Bronchial epithelial cell (primary cell): ENCODE measurements at places on chromosomes 3 and 15.

- DNase-seq = no peak
Measured at GRCh38 chr15:85520650-85521049, 140.2 kb downstream of the AKAP13 start.

DNA sequence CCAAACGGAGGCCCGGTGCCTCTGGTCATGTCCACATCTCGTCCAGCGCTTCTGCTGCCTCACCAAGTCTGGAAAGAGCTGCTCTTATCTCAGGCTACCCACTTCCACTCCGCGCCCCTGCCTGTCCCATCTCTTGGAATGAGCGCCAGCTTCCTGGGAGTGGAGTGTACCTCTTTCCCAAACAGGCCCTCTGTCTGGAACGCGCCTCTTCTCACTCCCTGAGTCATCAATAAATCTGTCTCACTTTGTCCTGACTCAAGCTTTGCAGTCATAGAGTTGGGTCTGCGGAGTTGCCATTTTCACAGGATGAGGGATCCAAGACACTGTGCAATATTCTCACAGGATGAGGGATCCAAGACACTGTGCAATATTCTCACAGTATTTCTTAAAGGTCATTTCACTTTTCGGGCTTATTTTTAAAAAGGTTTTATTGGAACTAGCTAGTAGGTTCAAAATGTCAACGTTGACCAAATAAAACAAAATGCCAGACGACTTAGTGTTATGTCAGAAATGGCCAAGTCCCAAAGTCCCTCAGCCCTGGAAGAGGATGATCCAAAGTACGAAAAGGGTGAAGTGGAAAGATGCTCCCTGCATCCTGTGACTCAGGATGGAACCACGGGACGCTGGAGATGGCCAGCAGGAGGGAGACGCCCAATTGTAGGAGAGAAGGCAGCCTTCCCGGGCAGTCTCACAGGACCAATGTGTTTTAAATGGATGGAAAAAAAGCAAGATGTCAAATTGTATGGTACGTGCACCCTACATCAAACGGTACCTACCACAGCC lies 81.1 kb downstream of the CHSY1 start:
- peak; percentile 87 for DNase-seq

- no peak for DNase-seq
Measured at GRCh38 chr3:46991406-46992165, 12.1 kb downstream of the NBEAL2 start.

DNA sequence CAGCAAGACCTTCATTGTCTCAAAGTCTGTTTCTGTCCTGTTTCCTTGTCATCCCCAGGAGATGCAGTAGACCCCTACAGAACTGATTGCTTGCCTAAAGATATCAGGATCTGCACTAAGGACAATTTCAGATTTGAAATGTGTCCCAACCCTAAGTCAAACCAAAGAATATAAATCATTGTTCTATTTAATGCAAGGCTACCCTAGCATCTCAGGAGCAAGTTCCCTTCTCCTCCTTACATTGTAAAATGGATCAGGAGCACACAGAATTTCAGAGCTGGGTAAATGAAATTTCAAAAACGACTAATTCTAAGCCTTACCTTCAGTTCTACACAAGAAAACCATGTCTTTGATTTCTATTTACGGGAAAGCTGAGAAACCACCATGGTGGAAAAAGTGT lies 360.9 kb upstream of the KCNH8 start:
- DNase-seq = no peak

DNA sequence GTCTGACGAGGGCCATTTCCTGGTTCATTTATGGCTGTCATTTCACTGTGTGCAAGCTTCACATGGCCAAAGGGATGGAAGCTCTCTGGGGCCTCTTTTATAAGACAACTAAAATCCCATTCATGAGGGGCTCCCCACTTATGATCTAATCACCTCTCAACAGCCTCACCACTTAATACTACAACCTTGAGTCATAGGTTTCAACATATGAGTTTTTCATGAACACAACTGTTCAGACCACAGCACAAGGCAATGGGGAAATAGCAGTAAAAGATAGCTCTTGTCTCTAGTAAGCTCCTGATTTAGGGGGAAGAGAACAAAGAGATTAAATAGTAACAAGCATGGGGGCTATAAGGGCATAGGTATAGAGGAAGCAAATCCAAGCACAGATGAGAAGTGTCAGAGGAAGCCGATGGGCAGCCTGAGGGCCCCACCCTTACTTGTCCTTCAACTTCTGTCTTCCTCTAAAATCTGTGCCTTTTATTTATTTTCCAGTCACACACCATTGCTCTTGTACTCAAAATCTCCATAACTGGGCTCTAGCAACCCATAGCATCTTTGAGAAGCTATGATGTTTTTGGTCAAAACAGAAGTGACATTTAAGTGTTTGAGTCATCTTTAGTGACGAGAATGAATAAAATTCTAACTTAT lies 329.1 kb downstream of the UNC13C start:
- DNase-seq = no peak

DNA sequence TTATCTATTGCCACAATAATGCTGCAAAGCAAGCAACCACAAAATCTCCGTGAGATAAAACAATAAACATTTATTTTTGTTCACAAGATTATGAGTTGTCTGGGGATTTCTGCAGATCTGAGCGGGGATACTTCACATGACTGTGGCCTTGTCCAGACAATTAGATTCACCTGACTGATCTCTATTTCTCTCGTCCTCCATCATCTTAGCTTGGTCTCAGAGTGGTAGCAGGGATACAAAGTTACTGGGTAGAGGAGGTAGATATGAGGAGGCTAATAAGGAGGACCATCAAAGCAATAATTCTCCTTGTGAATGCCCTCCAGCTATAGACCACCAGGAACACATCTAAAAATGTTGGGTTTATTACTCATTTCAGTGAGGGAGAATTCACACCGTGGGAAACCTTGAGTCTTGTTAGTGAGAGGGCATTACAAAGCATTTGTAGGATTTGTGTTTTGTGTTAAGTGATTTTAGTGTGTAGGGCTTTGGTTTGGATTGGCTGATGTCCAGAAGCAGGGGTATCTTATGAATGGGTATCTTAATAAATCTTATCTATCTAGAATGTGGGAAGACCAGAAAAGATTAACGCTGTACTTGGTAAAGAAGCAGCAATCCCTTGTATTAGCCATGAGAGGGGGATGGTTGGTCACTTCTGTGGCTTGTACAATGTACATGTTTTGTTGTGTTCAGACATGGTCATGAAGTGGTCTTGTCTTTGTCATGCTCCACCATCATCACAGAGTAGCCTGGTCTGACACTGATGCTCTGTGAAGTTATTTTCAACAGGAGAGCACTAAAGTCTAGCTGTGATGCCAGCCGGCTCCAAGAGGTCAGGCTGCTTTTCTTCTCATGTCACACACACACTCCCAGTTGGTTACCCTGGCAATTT lies 287.6 kb upstream of the STT3B start:
- DNase-seq = no peak

- DNase-seq = no peak
Measured at GRCh38 chr3:156397534-156397933, 157.4 kb downstream of the SSR3 start.

- DNase-seq = no peak
Measured at GRCh38 chr15:83081256-83082014, 14.4 kb upstream of the BTBD1 start.

GRCh38 chr3:141597931-141598330 lies 111.1 kb downstream of the RASA2 start:
- no peak for DNase-seq

- DNase-seq = no peak
Measured at GRCh38 chr15:29113336-29114220, 156.0 kb downstream of the NSMCE3 start.

DNA sequence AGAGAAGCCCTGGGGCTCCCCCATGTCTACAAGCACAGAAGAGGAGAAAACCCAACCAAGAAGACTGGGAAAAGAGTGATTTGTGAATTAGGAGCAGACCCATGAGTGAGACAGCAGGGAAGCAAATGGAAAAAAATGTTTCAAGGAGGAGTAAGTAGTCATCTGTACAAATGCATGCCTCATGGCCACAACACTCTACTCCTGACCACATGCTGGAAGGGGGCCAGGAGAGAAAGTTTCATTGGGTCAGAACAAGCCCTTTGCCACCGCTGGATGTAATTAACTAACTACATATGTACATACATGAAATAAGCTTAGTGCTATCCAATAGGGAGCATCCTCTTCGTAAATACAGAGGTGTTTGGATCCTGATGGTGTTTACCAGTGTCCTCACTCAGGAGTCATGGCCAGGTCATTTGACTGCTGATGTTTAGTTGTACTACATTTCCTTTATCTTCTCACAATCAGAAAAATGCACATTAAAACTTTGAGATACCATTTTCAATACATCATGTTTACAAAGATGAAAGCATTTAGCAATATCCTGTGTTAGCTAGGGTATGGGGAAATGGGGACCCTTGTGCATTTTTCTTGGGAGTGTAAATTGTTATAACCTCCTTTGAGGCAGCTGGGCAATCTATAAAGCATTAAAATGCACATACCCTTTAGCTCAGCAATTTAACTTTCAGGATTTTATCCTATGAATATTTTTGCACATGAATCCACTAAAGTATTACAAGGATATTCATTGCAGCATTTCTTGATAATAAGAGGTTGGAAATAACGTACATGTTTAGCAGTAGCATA lies 27.1 kb downstream of the CLRN1 start:
- peak; percentile 36 for DNase-seq

GRCh38 chr3:128969993-128970739 lies 23.7 kb downstream of the CFAP92 start:
- peak; percentile 12 for DNase-seq

- no peak for DNase-seq
Measured at GRCh38 chr15:75606711-75607699, 18.5 kb downstream of the SNUPN start.

DNA sequence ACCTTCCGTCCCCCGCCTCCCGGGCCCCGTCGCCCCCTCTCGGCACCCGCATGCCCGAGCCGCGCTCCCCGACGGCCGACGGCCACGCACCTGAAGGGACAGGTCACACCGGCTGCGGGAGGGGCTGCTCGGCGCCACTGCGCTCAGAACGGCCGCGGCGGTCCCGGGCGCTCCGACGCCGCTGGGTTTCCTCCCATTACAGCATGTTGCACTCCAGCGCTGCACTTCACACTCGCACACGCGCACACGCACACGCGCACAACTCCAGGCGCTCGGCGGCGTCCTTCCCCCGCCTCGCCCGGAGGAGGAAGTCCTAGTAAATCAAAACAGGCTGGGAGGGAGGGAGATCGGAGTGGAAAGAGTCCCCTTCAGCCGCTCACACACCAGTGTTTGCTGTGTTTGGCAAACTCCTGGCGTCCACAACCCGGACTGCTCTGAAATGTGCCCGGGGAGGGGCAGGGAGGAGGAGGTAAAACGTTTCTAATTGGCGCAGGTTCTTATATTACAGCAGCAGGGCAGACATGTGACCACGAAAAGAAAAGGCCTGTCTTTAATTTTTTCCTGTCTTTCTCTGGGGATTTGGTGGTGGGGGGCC lies 76.7 kb upstream of the VGLL4 start:
- DNase-seq = peak; percentile 78

- DNase-seq = no peak
Measured at GRCh38 chr15:27062951-27063350, 92.0 kb downstream of the GABRG3 start.

DNA sequence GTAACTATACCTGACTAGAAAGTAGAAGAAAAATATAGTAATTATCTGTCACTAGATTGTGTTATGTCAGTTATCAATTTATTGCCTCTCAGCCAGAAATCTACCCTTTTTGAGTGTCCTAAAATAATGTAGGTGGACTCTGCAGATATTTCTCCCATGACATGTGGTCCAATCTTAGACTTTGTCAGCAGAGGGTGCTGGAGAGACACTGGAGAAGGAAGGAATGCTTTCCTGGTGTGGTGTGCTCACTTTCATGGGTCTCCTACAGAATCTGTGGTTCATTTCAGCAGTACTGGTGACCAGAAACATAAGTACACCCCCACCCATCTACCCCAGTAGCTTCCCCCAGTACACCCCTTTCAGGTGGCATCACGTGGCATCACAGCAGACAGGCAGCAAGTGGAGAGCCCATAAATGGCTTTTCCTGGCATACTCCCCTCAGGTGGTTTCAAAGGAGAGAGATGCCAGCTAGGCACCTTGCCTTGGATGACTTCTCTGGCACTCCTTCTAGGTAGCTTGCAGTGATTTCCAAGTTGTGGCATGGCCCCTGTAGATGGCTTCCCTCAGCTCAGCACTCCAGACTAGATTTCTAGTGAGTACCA lies 114.7 kb downstream of the GADL1 start:
- peak; percentile 28 for DNase-seq

GRCh38 chr3:40923143-40923542 lies 276.2 kb upstream of the CTNNB1 start:
- DNase-seq = peak; percentile 85

GRCh38 chr3:108292450-108292849 lies 3.9 kb upstream of the HHLA2 start:
- no peak for DNase-seq

DNA sequence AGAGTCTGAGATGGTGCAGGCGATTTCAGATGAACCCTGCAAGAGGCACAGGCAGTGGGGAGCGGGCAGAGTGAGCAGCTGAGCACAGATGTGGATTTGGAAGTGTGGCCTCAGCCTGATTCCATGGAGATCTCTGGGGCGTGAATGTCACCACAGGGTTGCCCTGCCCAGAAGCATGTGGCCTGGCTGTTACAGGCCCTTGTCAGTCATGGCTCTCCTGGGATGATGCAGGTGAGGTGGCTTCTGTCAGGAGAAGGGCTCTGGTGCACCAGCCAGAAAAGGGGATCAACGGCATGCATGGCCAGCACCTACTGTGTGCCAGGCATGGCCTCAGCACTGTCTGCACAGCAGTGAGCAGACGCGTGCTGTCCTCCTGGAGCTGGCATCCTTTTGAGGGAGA lies 11.9 kb downstream of the HDAC11 start:
- DNase-seq = no peak

- DNase-seq = peak; percentile 69
Measured at GRCh38 chr3:64399205-64399800, 174.0 kb upstream of the PRICKLE2 start.

GRCh38 chr3:29240248-29240647 lies 40.6 kb upstream of the RBMS3 start:
- DNase-seq = peak; percentile 77

DNA sequence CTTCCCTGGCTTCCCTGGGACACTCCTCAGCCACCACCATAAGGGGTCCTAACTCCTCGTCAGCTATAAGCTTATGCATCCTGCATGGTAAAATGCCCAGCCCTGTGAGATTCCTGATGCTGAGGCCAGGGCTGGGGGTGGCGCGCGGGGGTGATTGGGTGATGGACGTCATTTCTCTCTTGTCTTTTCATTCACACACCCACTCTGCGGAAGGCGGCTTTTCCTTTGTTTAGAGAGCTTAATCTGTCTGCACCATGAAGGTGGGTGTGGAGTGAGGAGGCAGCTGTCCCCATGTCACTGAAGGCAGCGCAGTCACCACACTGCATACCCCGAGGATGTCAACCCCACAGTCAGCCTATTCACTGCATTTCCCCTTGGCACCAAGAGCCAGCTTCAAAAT lies 110.0 kb upstream of the NSMCE3 start:
- DNase-seq = no peak

- DNase-seq = no peak
Measured at GRCh38 chr3:14933820-14934425, 13.5 kb upstream of the NR2C2 start.

GRCh38 chr3:177836671-177837070 lies 639.4 kb upstream of the TBL1XR1 start:
- peak; percentile 58 for DNase-seq
